ENCODE measurements at places on chromosomes 5 and 9. TPM values are rescaled to one million over a fixed set of nuclear protein-coding genes. Genes with fewer than 3 reads are reported as not detected.

DNA sequence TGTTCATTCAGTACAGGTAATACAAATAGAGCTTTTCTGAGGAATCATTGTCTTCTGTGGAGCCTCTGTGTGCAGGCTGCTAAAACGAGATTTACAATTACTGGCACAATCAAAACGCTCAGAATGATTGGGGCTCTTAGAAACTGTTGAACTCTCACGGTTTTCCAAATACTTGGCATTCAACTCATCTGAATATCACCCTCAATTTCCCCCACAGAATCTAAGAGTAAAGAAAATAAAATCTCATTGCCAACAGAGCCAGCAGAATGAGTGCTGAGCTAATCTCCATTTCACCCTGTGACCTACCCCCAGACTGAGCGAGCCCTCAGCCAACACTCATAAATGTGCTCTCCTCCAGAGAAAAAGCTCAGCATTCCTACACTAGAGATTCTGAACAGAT is 35.3 kb upstream of the TMED7 start:
- no peaks in the 10 kb centered on the region for H3K36me3 ChIP-seq
- H3K4me3 ChIP-seq = no peak overlapping the region
- H3K27ac ChIP-seq = no peak overlapping the region
- no peaks in the 10 kb centered on the region for H3K27me3 ChIP-seq
- H3K4me1 ChIP-seq = no peaks in the 10 kb centered on the region

GRCh38 chr9:113360242-113360842 is 11.0 kb downstream of the BSPRY start:
- H3K4me1 ChIP-seq = no peaks in the 10 kb centered on the region
- no peak overlapping the region for H3K27ac ChIP-seq
- DNase-seq = no peak
- H3K36me3 ChIP-seq = no peaks in the 10 kb centered on the region

DNA sequence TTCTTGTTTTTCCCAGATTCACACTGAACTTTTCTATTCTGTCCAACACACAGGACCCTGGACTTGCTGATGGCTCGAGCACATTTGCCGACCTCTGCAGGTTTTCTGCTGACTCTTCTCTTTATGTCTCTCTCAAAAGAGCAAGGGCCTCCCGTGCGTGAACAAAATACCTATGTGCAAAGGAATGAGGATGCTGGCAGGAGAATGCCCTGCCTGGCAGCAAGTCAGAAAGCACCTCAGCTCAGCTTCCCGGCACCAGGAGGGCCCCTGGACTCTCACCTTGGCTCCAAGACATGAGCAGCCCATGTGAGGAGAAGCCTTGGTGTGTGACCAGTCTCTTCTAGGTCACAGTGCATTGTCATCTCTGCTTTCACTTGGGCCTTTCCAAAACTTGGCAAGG is 36.1 kb downstream of the PAPPA start:
- peak; percentile 32 for DNase-seq
- H3K27ac ChIP-seq = no peak overlapping the region
- no peaks in the 10 kb centered on the region for H3K27me3 ChIP-seq
- no peak overlapping the region for H3K4me3 ChIP-seq
- H3K4me1 ChIP-seq = no peaks in the 10 kb centered on the region
- no peaks in the 10 kb centered on the region for H3K36me3 ChIP-seq

- no peak overlapping the region for H3K4me3 ChIP-seq
- H3K4me1 ChIP-seq = no peaks in the 10 kb centered on the region
- no peaks in the 10 kb centered on the region for H3K36me3 ChIP-seq
- peak; percentile 38 for DNase-seq
Measured at GRCh38 chr9:135014311-135015010, 73.0 kb upstream of the OLFM1 start.

DNA sequence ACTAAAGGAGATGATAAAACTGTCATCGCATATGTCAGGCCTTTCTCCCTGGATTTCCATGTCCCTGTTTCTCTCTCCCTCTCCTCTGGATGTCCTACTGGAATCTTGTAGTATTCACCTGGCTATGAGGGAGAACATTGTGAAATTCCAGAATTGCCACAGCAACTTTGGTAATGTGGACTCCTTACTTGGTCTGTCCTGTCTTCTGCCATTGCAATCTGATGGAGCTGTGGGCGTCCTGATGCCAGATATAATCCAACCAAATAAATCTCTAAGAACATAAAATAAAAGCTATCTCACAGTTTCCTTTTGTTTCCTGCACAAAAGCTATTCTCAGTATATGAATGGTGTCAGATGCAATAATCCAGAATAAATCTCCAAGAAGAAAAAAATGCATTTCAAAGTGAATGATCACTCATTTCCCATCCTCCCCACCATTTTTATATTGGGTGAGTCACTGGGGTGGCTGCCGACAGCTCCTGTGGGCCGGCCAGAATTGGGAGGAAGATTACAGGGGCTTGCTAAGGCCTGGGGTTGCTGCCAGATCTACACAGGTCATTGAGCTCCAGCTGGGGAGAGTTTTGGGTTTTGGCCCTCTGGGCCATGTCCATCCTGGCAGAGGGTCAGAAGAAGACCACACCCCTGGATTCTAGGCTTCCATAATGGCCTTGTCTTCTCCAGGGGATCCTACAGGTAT is 160.7 kb upstream of the PITX1 start:
- H3K4me1 ChIP-seq = peaks cover 8% of the 10 kb centered on the region
- no peaks in the 10 kb centered on the region for H3K36me3 ChIP-seq
- no peak overlapping the region for H3K4me3 ChIP-seq
- H3K27ac ChIP-seq = no peak overlapping the region
- DNase-seq = no peak

- H3K27ac ChIP-seq = no peak overlapping the region
- no peaks in the 10 kb centered on the region for H3K27me3 ChIP-seq
- no peak overlapping the region for H3K4me3 ChIP-seq
- H3K36me3 ChIP-seq = no peaks in the 10 kb centered on the region
- DNase-seq = no peak
Measured at GRCh38 chr5:37494756-37495155, 115.6 kb downstream of the WDR70 start.

- H3K27me3 ChIP-seq = no peaks in the 10 kb centered on the region
- no peak overlapping the region for H3K4me3 ChIP-seq
- DNase-seq = no peak
- H3K36me3 ChIP-seq = no peaks in the 10 kb centered on the region
Measured at GRCh38 chr5:35197351-35197750, 32.9 kb downstream of the PRLR start.

The C9orf50 gene
- total RNA-seq = not detected

The RPS14 gene
- total RNA-seq = 1,289 TPM

The RAI14 gene
- 83.0 TPM for total RNA-seq

The RNF224 gene
- 0.57 TPM for total RNA-seq

The SNAPC4 gene
- total RNA-seq = 8.5 TPM

The SOHLH1 gene
- total RNA-seq = not detected

The ADAM19 gene
- total RNA-seq = 17.0 TPM

Measured in upper lobe of left lung (tissue), 6 donors.